Stimulated activated CD8-positive, alpha-beta memory T cell treated with anti-CD3 and anti-CD28 coated beads, Interleukin-4, amount 100 ng/mL, for 48 hours (primary cell): ENCODE measurements at places on chromosomes 11 and 22.

DNA sequence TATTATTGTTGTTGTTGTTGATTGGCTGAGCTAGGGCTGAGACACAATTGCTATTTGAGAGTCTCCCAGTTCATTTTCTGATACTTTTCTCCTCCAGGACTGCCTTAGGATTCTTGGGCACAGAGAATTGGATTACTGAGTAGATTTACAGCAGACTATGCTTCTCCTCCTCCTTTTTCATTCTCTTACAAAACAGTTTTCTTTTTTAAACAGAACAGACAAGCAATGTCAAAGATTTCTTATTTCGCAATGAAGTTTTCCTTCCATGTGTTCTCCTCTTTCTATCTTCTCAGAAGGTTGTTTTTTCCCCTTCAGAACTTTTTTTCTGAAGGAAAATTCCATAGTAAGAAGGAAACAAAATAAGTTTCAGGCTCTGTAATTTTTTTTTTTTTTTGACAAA lies 19.8 kb upstream of the TIMP3 start:
- no peak for DNase-seq

GRCh38 chr11:73759610-73760134 lies 1.2 kb downstream of the RAB6A start:
- DNase-seq = no peak

- no peak for DNase-seq
Observed at GRCh38 chr11:68542617-68543016, 82.1 kb downstream of the PPP6R3 start.

- no peak for DNase-seq
Observed at GRCh38 chr11:132639986-132640385, 892.3 kb downstream of the OPCML start.

GRCh38 chr22:44382116-44383038 lies 69.6 kb upstream of the SHISAL1 start:
- DNase-seq = no peak

DNA sequence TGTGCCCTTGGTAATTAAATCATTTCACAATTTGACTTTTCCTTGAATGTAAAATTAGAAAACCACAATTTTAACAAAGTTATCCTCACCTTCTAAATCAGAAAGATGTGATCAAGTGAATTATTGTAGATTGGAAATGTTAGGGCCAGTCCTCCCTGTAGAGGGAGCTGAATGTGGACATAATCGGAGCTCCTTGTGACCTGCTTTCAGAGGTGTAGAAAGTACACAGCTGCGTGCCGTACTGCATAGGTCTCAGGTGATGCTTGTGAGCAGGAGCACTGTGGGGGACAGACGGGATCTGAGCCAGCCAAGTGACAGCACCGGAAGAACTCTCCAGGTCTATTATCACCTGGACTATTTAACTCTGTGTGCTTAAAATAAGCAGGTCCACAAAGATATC lies 338.0 kb downstream of the AASDHPPT start:
- DNase-seq = no peak

GRCh38 chr11:133778161-133778560 lies 67.2 kb downstream of the SPATA19 start:
- no peak for DNase-seq

DNA sequence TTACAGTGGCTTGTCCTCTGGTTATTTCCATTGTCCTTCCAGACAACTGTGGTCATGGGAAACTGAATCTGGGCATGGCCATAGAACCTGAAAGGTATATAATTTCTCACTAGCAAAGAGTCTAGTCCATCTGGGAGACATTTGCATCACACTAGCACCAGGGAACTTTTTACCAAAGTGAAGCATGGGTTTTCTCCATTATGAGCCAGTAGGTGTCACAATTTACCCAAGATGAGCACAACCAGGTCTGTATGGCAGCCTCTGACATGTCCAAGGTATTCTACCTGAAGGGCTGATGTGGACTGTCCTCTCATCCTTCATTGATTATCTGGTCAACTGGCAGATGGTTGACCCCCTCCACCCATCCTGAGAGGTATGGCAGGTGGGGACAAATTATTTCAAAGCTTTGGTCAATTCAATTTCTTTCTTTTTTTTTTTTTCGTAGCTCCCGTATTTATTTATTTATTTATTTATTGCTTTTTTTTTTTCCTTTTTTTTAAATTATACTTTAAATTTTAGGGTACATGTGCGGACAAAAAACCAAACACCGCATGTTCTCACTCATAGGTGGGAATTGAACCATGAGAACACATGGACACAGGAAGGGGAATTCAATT lies 425.9 kb downstream of the TMEM135 start:
- no peak for DNase-seq

DNA sequence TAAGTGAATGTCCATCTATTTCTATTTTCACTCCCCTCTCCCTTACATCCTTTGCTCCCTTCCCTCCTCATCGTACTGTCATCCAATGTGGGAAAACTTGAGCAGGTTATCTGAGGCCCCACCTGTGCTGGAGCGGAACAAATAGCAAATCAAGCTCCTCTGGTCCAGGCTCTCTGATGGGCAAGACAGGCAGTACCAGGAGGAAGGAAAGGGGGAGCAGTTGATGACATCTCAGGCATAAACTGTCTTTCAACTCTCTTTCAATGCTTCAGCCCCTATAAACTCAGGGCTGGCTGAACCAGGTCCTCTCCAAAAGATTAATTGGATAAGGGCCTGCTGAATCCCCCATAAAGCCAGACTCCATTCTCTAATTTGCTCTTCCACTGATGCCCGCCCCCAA lies 1.5 kb upstream of the CCKBR start:
- no peak for DNase-seq

- no peak for DNase-seq
Observed at GRCh38 chr11:7520981-7521487, 7.2 kb downstream of the PPFIBP2 start.

DNA sequence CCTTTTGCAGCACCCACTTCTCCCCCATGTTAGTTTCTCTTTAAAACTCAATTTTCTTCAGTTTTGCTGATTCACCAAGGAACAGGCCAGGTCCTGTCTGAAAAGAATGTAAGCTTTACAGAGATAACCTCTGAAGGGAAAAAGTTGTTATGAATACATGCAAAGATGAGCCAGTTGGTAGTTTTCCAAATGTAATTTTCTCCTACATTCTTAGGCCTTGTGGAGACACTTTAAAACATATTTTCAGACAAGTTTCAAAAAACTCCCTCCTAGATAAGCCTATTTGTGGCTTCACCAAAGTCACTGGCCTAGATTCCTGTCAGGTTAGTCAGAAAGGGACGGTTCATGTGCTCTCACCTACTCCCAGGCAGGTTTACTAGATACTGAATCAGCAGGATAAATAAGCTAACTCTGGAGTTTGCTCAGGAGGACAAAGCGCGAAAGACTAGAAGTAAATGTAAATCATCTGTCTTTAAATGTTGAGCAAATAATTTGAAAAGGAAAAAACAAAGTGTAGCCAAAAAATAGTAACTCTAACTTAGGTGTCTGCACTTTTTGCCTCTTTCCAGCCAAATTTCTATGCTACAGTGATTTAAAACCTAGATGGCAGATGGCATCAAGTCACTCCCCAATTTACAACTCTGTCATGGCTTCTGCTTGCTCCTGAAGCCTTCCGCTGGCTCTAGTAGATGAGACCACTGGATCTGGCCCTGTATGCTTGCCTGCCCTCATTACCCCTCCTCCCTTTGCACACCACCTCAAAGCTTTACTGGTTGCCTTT lies 4.9 kb upstream of the ATP6V1E1 start:
- no peak for DNase-seq

GRCh38 chr11:61918938-61919704 lies 1.8 kb upstream of the RAB3IL1 start:
- DNase-seq = peak; percentile 16

- peak; percentile 48 for DNase-seq
Observed at GRCh38 chr22:30636226-30637077, 871 bp downstream of the SLC35E4 start.

DNA sequence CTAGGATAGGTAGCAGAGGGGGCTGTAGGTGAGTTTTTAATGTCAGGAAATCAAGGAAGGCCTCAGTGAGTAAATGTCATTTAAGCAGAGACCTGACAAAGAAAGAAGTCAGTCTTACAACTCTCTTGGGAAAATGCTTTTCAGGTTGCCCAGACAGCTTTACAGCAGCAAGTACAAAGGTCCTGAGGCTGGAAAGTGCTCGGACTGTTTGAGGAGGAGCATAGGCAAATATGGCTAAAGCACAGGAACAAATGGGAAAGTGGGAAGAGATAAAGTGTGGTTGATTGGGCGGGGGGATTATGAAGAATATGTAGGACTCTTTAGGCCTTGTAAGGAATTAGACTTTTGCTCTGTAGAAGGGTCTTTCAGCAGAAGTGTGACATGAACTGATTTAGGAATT lies 125.4 kb downstream of the ARHGAP42 start:
- DNase-seq = no peak
